ENCODE measurements at places on chromosomes 16 and 17.

GRCh38 chr16:6687593-6687992 is 645.1 kb upstream of the RBFOX1 start:
- DNase-seq: no peak

DNA sequence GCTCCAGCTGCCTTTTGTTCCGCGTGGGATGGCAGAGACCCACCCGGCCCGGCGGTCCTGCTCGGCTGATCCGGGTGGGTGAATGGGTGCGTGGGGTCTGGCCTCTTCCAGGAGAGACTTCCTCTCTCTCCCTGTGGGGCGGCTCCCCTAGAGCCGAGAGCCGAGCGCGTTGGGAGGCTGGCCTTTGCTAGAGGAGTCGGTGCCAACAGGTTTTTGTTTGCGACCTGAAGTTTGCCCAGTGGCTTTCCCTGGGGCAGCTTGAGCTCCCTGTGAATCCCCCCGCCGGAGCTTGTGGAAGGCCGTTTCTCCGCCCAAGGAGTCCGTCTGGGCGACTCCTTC is 970 bp downstream of the EPN2 start:
- peak; percentile 70 for DNase-seq

GRCh38 chr17:64004903-64005733 is 7.0 kb downstream of the PRR29 start:
- no peak for DNase-seq

- DNase-seq: no peak
Observed at GRCh38 chr16:28210264-28210663, 1.5 kb downstream of the XPO6 start.

All from right kidney (tissue), 9 donors.